ENCODE measurements at places on chromosomes 1 and 21.
A peak's percentile ranks its signal among the peaks of the same experiment; 100 is the strongest.

DNA sequence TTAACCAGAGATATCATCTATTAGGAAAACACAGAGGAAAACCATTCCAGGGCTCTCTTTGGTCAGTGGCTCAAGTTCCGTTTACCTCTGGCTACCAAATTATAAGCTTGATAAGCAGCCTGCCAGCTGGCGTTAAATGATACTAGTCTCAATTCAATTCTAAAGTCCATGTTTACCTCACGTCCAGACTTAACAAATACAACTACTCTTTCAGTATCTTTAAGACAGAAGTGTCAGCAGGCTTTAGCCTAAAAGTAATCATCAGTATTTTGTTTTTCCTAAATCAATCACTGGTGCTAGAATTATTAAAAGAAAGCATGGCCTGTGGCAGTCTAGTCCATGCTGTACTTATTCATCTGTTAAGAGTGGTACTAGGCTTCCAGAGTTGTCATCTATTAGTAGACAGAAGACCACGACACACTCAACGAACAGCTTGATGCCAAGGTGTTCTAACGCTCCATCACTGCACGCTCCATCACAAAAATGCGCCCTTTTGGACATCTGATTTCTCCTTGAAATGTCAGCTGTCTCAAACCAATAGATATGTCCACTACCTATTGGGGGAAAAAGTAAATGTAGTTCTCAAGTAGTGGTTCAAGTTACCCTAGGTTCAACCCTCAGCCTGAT, 1.5 kb downstream of the IVNS1ABP start:
- peaks cover 76% of the 10 kb centered on the region for H3K4me1 ChIP-seq
- DNase-seq: no peak
- H3K27me3 ChIP-seq: no peaks in the 10 kb centered on the region
- peak overlapping the region; percentile 96 for H3K27ac ChIP-seq

GRCh38 chr1:59061876-59062275, 235.0 kb upstream of the FGGY start:
- peaks cover 41% of the 10 kb centered on the region for H3K4me1 ChIP-seq
- peak; percentile 65 for DNase-seq
- no peaks in the 10 kb centered on the region for H3K36me3 ChIP-seq

- no peak for DNase-seq
- H3K4me1 ChIP-seq: peaks cover 32% of the 10 kb centered on the region
- H3K27me3 ChIP-seq: no peaks in the 10 kb centered on the region
- no peaks in the 10 kb centered on the region for H3K36me3 ChIP-seq
These were observed 51.9 kb upstream of the SYNC start for GRCh38 chr1:32754317-32755097.

GRCh38 chr1:76625886-76626678, 241.2 kb upstream of the ST6GALNAC5 start:
- no peak overlapping the region for H3K27ac ChIP-seq
- no peak for DNase-seq
- no peak overlapping the region for H3K4me3 ChIP-seq
- H3K27me3 ChIP-seq: no peaks in the 10 kb centered on the region

DNA sequence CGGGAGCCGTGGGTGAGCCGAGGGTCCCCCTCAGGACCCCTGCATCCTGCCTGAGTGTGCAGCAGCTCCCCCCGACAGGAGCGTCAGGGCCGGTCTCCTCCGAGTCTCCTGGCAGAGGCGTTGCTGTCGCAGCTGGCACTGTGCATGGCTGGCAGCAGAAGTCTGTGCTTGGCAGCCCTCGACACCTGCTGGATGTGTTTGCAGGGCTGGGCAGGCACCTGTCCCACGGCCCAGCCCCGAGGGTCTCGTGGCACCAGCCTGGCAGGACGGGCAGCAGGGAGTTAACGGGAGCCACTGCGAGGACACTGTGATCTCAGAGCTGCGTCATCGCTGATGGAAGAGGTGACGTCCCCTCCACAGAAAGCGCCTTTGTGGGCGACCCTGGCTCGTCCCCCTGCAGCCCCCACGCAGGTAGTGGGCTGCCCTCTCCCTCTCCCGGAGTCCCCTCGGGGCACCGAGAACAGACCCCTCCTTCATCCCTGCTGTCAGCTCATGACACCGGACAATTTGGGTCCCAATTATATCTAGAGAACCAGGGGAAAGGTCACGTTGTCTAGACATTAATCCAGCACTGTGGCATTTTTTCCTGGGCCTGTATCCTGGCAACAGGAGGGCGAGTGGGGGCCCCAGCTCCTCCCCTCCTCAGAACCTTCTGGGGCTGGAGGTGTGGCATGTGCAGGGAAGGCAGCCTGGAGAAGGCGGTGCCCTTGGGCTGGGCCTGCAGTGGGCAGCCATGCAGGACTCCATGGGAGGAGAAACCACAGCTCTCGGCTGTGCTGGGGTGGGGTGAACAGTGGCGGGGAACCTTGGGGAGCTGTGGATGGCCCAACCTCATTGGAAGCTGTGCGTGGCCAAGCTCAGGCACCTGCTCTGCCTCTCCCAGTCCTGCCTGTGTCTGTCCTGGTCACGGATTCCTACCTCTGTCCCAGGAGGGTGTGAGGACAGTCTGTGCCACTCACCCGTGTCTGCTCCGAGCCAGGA, 15.4 kb downstream of the COL18A1 start:
- no peaks in the 10 kb centered on the region for H3K27me3 ChIP-seq
- H3K36me3 ChIP-seq: no peaks in the 10 kb centered on the region
- peak overlapping the region; percentile 27 for H3K4me3 ChIP-seq

DNA sequence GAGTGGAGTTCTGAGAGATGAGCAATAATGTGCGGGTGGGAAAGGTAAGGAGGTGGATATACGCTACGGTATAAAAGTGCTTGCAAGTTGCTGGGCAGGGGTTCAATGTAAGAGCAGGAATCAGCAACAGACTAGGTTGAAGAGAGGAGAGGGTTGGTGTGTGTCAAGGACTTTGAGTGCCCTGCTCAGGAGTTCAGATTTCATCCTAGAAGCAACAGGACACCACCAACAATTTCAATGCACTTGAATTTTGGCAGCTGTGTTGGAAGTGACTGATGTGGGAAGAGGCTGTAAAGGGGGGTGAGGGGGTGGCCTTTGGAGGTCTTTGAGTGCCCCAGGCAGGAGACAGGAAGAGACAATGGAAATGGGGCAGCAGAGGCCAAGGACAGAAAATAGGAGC, 57.3 kb downstream of the RHOU start:
- H3K27me3 ChIP-seq: peaks cover 60% of the 10 kb centered on the region
- no peak for DNase-seq
- H3K4me1 ChIP-seq: peaks cover 1% of the 10 kb centered on the region
- H3K27ac ChIP-seq: no peak overlapping the region
- H3K36me3 ChIP-seq: no peaks in the 10 kb centered on the region
- no peak overlapping the region for H3K4me3 ChIP-seq

DNA sequence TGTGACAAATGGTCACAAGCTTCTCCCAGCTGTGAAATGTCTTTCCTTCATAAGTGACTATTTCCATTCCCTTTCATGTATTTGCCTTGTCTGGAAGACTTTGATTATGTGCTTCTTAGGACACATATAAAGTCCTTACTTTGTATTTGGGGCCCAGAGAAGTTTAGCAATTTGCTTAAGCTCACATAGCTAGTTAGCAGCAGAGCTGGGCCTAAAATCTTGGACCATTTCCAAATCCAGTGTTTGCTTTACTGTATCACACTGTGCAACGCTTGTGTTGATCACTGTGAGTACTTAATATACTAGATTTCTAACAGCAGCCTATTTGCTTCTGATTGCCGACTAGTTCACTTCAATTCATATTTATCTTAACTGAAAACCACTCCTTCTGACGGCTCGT, 2.2 kb upstream of the KCNA3 start:
- DNase-seq: no peak
- peaks cover 89% of the 10 kb centered on the region for H3K27me3 ChIP-seq
- no peaks in the 10 kb centered on the region for H3K36me3 ChIP-seq
- no peak overlapping the region for H3K4me3 ChIP-seq
- H3K27ac ChIP-seq: no peak overlapping the region

GRCh38 chr1:229848752-229849677, 218.0 kb upstream of the GALNT2 start:
- peaks cover 15% of the 10 kb centered on the region for H3K4me1 ChIP-seq
- no peak for DNase-seq
- H3K36me3 ChIP-seq: no peaks in the 10 kb centered on the region
- H3K27ac ChIP-seq: no peak overlapping the region
